Activated CD4-positive, alpha-beta T cell treated with anti-CD3 and anti-CD28 coated beads, Interleukin-2, Interleukin-6, amounts not matched to agents 100 ng/mL and 50 ng/mL, durations not matched to agents 16 hours and 8 hours (primary cell): ENCODE measurements at places on chromosomes 6 and 20.

GRCh38 chr6:130239755-130240154, 17.0 kb upstream of the SAMD3 start:
- DNase-seq: no peak

DNA sequence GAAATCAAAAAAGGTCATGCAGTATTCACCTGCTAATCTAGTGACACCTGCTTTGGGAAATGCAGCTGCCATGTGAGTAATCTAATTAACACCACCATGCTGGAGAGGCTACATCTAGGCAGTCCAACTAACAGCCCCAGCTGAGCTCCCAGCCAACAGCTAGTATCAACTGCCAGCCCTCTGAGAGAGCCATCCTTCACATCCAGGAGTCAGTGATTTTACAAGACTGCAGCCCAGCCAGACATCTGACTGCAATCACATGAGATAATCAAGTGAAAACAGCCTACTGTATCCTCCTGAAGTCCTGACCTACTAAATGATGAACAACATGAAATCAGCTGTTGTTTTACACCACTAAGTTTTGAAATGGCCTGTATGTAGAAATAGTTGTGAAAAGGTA, 298.4 kb downstream of the TRDN start:
- DNase-seq: no peak

GRCh38 chr6:35357677-35358076, 15.3 kb downstream of the PPARD start:
- DNase-seq: no peak

DNA sequence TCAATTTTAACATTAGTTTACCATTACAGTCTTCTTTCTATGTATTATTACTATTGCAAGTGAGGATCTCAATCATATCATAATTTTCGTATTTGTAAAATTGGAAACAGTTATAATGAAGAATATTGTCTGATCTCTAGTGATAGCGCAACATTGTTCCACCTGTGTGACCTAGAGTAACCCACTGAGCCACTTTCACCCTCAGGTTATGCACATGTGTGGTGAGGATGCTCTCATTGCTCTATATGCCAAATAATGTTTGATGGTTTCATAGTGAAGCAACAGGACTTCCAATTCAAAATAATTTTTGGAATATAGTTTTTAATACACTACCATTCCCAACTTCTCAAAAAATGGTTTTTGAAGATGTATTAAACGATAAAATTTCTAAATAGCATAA, 603.1 kb upstream of the MAN1A1 start:
- no peak for DNase-seq

DNA sequence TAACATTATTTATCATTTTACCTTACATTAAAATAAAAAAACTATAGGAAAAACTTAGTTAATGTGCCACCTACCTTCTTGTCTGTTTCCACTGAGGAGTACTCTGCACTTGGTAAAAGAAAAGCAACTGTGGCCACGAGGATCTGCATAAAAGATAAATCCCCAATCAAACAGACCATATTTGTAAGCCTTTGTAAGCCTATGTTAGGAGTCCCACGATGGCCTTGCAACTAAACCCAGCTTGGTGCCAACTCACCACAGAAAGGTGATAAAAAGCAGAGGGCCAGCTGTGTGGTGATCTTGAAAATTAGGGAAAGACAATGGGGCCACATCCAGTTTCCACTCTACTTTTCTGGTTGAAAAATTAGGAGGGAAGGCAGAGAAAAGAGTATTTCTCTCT, 156.9 kb downstream of the INSM1 start:
- DNase-seq: no peak

GRCh38 chr6:42434237-42434636, 17.5 kb downstream of the TRERF1 start:
- no peak for DNase-seq

- no peak for DNase-seq
Measured at GRCh38 chr6:89487864-89488263, 54.9 kb downstream of the ANKRD6 start.

DNA sequence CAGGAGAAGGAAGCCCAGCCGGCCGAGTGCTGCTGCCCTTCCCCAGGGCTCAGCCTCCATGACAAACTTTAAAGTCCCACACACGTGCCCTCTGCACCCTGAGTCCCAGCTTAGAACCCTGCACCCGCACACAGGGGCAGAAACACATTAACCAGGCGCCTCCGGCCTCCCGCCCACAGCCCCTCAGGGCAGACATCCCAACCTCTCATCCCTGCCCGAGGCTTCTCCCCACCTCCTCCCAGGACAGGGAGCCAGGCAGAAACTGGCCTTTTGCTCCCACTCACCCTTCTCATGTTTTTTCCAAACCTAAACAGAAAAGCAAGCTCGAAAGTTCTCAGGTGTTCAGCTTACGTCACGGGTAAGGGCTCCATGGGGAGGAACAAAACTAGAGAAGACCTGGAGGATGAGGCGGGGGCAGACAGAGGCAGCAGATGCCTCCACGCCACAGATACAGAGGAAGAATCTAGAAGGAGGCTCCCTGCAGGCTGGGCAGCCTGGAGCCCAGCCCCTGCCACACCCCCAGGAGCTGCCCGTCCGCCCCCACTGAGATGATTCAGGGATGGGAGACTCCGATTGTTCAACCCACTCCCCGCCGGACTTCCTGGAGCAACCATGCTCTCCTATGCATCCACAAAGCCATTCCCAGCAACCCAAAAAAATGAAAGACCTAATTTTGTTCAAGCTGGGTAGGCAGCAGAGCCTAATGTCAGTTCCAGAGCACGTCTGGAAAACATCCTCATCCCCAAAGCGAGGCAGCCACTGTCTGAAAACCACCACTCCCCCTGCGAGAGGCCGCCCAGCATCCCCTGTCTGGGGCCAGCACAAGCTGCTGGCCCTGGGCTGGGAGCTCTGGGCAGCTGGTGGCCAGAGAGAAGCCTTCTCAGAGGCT, 8.8 kb downstream of the KCNQ2 start:
- DNase-seq: no peak

DNA sequence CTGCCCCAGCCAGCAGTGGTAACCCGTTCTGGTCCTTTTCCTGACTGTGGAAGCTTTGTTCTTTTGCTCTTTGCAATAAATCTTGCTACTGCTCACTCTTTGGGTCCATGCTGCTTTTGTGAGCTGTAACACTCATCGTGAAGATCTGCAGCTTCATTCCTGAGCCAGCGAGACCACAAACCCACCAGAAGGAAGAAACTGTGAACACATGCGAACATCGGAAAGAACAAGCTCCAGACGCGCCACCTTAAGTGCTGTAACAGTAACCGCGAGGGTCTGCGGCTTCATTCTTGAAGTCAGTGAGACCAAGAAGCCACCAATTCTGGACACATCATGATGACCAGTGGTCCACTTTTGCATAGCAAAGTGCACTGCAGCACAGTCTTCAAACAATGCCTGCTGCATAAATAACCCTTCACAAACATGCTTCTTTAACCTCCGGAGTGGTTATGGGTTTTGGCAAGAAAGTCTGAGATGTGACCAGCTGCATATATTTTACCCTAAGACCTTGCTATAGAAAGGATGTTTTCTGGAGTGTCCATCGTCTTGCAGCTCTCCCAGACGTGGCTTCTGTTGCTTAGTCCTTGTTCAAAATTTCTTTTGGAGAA, 8.9 kb upstream of the MUC22 start:
- DNase-seq: no peak

DNA sequence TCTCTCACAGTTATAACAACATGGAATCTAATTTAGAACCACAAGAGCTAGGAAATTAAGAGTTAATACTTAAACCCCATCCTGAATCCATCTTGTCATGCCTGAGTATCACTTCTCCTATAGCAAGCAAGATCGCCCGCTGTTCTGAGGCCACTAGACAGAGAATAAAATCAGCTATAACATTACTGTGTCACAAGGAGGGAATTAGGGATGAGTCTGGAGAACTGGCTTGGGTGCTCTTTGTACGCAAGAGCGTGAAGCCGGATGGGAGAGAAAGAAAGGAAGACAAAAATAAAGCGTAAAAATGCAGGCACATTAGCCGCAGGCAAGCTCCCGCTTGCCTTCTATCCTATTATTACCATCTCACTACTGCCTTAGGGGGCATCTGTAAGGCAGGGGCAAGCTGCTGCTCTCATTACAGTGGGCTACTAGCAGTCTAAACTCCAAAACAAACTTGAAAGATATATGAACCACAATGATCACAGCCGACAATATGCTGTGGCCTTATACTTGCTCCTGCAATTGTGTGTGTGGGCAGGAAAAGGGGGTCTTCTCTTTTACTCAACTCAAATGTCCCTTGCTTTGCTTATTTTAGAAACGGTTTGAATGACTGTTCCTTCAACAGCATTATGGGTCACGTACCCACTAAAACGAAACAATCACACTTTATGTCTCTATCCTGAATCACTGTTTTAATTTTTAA, 81.9 kb downstream of the GJA10 start:
- DNase-seq: no peak

DNA sequence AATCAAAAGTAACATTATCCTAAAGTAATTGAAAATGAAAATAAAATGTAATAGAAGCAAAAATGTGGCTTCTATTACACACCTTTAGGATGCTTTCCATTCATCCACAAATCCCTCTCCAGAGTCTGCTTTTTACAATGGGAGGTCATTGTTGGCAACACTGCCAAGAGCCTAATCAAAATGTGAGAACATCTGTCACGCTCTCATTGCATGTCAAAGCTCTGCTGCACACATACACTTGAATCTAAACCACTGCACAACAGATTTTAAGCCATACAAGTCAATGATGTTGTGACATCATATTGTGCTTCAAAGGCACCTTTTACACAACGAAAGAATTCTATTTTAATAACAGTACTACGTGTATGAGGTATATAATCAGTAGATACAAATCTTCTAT, 82.1 kb downstream of the PREP start:
- DNase-seq: no peak

GRCh38 chr6:95681736-95682135, 104.4 kb downstream of the MANEA start:
- no peak for DNase-seq

DNA sequence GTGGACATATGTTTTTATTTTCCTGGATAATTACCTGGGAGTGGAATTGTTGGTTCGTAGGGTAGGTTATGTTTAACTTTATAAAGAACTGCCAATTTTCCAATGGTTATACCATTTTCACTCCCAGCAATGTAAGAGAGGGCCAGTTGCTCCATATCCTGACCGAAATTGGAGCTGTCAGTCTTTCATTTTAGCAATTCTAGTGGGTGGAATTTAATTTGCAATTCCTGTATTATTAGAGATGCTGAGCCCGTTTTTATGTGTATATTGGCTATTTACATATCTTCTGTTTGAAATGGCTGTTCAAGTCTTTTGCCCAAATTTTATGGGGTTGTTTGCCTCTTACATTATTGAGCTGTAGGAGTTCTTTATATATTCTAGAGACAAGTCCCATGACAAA, 28.0 kb downstream of the SCML4 start:
- DNase-seq: no peak

GRCh38 chr6:168648240-168649125, 207.5 kb downstream of the SMOC2 start:
- no peak for DNase-seq

DNA sequence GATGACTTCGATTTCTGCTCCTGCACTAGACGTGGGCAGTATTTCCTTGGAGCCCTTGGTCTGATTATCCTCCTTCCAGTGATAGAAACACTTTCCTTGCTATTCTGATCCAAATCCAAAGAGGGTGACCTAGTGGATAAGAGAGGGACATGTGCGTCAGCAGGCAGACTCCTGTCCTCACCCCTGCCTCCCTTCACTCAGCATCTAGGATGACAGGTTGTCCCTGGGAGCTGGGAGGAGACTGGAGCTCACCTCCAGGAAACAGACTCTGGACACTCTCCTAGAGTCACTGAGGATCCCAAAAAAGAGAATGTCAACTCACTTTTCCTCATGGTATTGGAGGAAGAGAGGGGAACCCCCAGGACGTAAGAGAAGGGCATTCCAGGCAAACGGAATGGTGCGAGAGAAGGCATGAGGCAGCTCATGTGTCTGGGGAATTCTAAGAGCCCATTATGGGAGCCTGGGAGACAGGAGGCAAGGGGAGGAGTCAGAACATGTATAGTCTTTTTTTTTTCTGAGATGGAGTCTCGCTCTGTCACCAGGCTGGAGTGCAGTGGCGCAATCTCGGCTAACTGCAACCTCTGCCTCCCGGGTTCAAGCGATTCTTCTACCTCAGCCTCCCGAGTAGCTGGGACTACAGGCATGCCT, 2.2 kb downstream of the C20orf173 start:
- no peak for DNase-seq

- no peak for DNase-seq
Measured at GRCh38 chr20:37915800-37916570, 13.1 kb downstream of the VSTM2L start.

- DNase-seq: no peak
Measured at GRCh38 chr6:155388591-155388990, 67.0 kb downstream of the NOX3 start.

GRCh38 chr20:3560578-3560977, 89.8 kb downstream of the ATRN start:
- DNase-seq: no peak

DNA sequence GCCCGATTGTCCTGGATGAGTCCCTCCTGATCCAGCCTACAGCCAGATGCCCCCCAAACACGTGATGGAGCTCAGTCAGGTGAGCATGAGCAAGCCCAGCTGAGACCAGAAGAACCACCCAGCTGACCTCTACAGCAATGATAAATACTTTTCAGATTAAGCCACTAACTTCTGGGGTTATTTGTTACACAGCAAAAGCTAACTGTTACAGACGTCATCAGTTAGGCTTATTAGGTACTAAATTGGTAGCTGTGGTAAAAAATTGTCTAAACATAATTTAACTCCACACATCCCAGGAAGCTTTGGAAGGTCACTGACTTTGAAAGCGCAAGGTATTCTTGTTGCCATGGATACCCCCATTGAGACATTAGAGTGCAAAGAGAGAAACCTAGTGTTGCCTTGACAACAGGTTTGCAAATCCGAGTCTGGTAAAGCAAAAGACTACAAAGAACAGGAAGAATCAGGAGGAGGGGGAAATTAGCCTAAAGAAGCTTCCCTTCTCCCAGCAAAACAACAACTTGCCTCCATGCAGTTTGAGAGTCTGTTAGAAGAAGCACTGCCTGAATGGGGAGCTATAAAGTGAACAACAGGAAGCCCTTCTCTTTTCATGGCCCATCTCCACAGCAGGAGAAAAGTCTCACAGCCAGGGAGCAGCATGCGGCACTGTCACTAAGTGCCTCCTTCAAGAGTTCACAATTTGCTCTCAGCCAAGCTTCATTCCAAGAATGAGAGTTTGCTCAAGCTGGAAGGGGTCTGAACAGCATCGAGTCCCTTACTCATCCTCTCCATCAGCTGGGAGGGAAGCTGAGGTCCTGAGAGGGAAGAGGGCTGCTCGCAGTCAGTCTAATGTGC, 41.7 kb upstream of the ZNF831 start:
- no peak for DNase-seq
